ENCODE measurements at places on chromosomes 7 and 10.

- no peak for DNase-seq
Measured at GRCh38 chr7:8119262-8119661, 142.7 kb downstream of the ICA1 start.

DNA sequence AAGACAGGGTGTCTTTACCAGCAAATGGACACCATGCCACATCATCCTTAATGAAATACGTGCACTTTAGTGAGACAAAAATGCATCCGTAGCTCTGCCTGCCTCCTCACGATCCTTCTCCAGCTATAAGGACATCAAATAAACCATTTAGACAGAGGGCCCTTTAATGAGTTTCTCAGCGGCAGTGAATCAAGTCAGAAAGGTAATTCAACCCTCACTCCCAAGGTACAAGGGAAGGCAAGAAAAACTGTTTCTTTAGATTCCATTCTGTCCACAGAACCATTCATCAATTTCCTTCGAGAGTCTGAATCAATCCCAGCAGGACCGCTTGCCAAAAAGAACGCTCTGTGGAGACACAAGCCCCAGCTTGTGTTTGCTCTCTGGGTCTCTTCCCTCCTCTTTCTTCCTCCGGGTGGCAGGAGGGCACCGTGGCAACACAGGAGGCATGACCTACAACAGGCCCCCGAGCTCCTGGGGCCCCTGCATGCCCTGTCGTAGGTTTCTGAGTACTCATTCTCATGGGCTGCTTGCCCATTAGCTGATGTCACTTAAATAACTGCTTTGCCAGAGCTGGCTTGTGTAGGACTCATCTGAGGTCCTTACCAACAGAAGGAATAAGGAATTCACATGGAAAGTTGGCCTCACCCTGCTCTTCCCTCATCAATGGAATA lies 297.8 kb upstream of the PRKCQ start:
- no peak for DNase-seq

DNA sequence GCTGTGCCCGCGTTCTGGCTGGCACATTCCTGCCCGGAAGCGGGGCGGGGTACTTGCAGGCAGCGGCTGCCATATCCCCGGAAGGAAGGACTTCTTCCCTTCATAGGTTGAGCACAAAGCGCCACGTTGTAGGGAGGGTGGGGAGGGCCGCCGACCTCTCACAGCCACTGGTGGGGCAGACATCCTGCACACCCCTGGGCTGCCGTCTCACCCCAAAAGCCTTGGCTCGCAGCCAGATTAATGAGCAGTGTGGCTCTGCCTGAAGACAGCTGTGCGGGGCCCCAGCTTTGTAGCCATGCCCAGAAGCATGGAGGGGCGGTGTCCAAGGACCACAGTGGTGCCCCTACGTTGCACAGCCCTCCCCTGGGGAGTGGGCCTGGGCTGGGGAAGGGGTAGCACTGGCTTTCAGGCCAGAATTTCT lies 54.3 kb upstream of the DPYSL4 start:
- no peak for DNase-seq

DNA sequence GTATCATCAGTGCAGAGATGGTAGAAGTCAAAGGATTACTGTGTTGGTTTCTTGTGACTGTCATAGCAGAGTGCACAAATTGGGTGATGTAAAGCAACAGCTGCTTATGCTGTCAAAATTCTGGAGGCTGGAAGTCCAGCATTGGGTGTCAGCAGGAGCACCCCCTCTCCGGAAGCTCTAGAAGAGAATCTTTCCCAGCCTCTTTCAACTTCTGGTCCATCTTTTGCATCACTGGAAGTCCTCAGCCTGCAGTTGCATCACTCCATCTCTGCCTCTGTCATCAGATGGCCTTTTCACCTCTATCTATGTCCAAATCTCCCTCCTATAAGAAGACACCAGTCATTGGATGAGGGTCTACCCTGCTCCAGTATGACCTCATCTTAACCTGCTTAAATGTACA lies 35.8 kb upstream of the GALNTL5 start:
- DNase-seq: peak; percentile 89

DNA sequence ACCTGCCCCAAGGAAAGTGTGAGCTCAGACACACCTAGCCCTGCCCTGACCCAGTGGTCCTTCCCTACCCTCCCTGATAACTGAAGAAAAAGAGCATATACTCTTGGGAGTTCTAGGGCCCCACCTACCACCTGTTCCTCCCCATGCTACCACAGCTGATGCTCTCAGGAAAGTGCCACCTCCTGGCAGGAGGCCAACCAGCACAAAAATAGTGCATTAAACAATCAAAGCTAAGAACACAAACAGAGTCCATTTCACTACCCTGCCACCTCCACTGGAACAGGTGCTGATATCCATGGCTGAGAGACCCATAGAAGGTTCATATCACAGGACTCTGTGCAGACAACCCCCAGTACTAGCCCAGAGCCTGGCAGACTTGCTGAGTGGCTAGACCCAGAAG lies 288.6 kb upstream of the PHF14 start:
- no peak for DNase-seq

DNA sequence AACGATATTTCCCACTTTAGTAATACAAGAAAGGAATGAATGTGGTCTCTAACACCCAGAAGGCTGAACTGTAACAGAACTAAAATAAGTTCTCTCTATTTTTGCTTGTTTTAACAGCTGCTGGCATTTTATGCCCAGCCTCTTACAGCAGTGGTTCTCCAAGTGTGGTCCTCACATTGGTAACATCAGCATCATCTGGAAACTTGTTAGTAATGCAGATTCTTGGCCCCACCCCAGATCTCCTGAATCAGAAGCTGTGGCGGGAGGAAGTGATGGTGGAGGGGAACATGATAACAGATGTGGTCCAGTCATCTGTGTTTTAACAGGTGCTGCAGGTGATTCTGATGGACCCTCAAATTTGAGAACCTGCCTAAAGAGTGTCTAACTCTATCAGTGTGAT lies 170.1 kb downstream of the TMEM26 start:
- DNase-seq: no peak

GRCh38 chr10:6978187-6978627 lies 398.1 kb upstream of the PRKCQ start:
- no peak for DNase-seq

DNA sequence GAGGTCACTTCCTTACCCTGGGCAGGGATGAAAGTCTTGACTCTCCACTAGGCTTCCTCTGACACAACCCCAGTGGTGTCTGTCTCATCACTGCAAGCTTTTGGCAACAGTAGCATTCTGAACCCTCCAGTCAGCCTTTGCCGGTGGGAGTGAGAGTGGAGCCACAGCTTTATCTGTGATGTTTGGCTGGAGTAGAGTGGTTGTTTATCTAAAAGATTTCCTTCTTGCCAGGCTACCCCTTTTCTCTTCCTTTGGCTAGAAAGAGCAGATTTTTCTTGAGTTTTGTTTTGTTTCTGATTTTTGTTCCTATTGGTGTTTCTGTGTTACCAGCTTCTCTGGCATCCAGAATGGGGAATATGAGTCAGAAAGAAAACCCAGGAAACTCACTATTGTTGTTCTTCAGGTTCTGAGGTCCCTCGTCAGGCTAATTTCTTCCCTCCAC lies 98.9 kb upstream of the KIF5B start:
- DNase-seq: no peak

- no peak for DNase-seq
Measured at GRCh38 chr7:26035552-26035951, 116.4 kb upstream of the NFE2L3 start.

- DNase-seq: no peak
Measured at GRCh38 chr10:100636848-100637553, 101.3 kb downstream of the HIF1AN start.

DNA sequence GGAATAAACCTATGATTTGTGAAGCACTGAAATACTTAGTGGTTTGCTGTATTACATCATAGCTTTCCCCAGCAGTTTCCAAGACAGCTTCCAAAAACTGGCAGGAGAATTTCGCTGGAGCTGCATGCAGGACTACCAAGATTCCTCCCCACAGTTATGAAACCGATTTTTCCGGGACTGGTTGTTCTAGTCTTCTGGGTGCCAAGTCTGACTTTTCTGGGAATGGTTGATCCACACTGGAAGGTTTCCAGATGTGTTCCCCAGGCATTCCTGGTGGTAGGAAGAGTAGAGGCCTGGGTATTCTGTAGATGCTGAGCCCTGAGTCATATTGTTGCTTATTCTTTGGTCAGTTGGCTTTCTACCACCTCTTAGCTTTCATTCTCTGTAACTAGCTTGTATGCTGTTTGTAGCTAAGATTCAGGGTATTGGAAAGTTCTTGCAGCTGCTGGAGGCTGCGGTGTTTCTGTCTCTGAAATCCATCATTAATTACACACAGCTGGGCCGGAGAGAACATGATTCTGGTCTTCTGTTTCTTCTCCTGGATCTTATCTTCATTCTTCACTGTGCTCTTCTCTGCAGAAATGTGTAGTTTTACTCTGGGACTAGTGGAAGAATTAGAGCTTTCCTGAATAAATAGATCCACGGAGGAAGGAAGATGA lies 6.3 kb downstream of the ABCC2 start:
- DNase-seq: no peak

DNA sequence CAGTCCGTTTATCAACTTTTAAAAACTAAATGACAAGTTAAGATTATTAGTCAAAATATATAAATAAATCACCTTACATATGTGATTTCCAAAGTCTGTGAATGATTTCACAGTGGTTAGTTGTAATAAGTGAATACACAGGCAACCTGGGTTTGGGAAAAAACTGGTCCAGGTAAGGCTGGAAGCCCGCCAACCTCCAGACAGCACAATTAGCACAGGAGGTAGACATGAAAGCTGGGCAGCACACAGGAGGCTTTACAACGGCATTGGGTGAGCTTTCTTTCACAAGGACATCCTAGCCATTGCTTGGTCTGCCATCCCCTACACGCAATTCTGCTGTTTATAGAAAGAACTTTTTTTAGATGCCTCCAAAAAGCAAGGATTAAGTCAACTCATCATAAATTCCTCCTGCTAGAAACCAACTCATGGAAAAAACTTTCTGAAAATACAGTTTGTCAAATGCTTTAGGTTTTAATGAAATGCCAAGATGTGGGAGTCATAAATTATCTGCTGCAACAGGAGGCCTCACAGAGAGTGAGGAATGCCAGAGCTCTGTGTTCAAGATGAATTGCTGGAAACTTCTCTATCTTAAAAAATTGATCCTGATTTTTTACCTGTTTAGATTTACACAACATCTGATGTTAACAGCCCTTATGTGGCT lies 346.8 kb upstream of the NFE2L3 start:
- DNase-seq: no peak

GRCh38 chr7:139777133-139777891 lies 486 bp downstream of the HIPK2 start:
- DNase-seq: peak; percentile 28

- no peak for DNase-seq
Measured at GRCh38 chr7:22821702-22822485, 755 bp downstream of the TOMM7 start.

DNA sequence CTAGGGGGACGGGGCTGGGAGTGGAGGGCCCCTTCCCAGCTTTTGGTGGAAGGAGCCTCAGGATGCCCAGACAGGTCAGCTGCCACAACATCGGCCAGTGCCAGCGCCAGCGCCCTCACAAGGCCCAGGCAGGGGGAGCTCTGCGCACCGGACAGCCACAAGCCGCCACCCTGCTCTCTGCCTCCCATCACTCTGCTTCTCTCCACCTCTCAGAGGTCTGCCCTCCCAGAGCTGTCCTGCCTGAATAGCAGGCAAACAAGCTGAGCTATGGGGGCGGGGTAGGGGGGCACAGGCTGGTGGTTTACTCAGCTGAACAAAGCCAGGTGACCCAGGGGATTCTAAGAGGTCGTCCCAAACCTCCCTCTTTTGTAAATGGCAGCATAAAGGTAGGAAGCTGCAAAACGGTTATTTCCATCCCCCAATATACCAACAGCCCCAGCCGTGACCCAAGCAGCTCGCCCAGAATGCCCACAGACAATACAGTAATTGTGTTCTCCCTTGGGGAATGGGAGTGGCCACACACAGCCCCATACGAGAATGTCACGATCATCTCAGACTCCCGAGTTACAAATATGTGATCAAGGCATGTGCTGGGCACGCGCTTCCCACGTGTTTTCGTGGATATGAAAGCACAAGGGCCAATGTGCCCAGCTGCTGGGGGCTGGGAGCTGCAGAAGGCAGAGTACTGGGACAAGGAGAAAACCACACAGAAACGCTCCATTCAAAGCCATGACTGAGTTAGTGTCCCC lies 19.7 kb downstream of the FAM53B start:
- no peak for DNase-seq

DNA sequence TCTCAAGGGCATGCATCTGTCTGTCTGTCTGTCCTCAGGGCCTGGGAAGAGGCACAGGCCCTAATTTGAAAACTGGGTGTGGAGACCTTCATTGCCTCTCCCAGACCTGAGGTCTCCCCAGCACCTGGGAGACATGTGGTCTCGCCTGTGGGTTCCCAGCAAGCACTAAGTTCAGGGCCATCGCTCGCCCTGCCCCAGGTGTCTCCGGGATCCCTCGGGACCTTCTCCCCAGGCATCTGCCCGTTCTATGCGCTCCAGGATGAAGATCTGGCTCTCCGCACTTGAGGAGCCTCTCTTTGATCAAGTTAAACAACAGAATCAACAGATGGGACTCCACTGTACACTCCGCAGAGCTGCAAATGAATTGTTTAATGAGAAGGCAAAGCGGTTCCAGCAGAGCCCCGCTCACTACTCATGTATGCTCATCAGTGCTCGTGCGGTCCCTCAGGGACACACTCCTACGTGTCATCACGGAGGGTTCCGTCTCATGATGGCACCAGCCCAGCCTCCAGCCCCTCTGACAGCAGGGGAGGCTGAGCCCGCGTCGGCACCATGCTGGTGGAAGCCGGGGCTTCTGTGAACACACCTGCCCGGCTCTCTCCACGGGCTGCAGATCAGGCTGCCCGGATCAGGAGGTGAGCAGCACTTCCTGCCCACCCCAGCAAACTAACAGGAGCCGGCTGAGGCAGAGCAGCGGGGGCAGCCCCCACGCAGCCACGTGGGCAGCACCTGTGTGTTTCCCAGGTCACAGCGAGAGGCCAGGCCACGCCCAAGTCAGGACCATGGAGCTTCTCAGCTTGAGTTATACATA lies 132.8 kb downstream of the TCERG1L start:
- no peak for DNase-seq

Data from CD14-positive monocyte (primary cell).